ENCODE measurements at places on chromosomes 6 and 20.

GRCh38 chr6:77930952-77931351 lies 278.1 kb downstream of the MEI4 start:
- no peak overlapping the region for H3K4me3 ChIP-seq
- no peak overlapping the region for H3K27ac ChIP-seq
- no peaks in the 10 kb centered on the region for H3K36me3 ChIP-seq
- no peaks in the 10 kb centered on the region for H3K27me3 ChIP-seq
- H3K4me1 ChIP-seq: no peaks in the 10 kb centered on the region

DNA sequence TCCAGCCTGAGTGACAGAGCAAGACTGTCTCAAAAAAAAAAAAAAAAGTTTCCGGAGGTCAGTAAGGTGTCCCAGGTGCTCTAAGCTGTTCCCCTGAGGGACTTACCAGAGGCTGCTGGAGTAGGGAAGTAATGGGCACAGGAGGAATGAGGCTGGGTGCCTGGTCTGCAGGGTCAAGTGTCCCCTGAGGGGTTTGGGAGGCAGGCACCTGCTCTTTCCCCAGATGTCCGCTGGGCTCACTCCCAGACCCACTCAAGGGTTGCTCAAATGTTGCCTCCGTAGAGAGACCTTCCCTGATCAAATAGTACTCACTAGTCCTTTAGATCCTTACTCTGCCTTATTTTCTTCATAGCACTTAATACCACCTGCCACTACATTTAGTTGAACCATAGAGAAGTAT lies 5.4 kb upstream of the MAPK13 start:
- no peak overlapping the region for H3K27ac ChIP-seq
- no peaks in the 10 kb centered on the region for H3K36me3 ChIP-seq
- H3K4me1 ChIP-seq: no peaks in the 10 kb centered on the region
- no peak overlapping the region for H3K4me3 ChIP-seq
- H3K27me3 ChIP-seq: no peaks in the 10 kb centered on the region
- DNase-seq: no peak

DNA sequence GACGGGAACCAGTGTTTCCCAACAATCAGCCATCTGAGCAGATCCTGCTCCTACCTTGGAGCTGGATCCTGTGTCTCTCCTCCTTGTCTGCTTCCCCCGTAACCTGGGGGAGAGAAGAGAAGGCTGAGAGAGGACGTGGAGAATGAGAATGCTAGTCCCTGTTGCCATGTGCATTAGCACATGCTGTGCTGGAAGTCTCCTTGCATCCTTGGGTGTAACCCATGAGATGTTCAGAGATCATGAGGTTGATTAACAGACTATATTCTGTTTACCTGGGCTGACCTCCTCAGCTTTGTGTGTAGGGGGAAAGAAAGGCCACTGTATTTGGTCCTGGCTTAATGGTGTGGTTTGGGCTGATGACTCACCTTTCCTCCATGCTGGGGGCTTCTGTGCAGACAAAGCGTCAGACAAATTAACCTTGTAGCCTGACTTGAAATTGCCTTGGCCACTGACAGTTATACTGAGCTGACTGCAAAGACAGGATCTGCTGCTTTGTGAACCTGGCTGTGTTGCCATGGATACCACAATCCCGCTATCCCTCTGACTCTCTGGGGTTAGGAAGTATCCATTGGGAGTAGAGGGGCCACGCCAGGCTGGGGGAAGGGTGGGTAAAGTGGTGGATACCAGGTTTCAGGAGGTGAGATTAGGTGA lies 243.7 kb upstream of the CHD6 start:
- H3K4me1 ChIP-seq: no peaks in the 10 kb centered on the region
- no peak overlapping the region for H3K27ac ChIP-seq
- no peaks in the 10 kb centered on the region for H3K36me3 ChIP-seq

DNA sequence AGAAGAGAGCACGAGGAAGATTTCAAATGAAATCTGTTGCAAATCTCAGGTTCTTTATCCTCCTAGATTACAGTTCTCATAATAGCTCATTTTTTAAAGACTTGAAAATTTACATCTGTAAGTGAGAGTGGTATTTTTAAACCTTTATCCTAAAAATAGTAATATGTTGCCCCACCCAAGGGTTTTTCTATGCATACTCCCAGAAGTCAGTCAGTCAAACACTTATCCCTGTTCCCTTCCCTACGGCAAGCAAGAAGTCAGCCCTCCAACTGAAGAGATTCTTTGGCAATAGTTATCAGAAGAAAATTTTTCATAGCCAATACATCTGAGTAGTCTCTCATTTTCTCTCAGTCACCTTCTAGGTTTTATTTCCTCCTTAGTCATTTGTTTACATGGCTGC lies 24.1 kb downstream of the ELOVL4 start:
- H3K36me3 ChIP-seq: peaks cover 5% of the 10 kb centered on the region
- no peaks in the 10 kb centered on the region for H3K4me1 ChIP-seq
- no peak for DNase-seq
- H3K4me3 ChIP-seq: no peak overlapping the region

DNA sequence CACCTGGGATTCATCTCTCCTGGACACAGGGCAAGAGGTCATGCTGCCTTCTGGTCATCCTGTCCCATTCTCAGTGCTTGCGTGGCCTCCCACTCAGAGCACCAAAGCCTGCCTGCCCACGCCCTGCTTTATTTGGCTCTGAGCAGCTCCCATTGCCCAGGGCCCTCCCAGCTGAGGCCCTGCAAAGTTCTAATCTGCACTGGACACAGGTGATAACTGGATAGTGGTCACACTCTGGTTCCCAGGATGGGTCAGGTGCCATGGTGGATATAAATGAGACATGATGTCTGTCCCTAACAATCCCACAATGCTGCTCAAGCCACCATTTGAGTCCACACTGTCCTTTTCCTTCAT lies 39.5 kb downstream of the CPXM1 start:
- no peaks in the 10 kb centered on the region for H3K4me1 ChIP-seq
- no peaks in the 10 kb centered on the region for H3K36me3 ChIP-seq
- no peak overlapping the region for H3K27ac ChIP-seq
- DNase-seq: no peak
- no peaks in the 10 kb centered on the region for H3K27me3 ChIP-seq
- H3K4me3 ChIP-seq: no peak overlapping the region

DNA sequence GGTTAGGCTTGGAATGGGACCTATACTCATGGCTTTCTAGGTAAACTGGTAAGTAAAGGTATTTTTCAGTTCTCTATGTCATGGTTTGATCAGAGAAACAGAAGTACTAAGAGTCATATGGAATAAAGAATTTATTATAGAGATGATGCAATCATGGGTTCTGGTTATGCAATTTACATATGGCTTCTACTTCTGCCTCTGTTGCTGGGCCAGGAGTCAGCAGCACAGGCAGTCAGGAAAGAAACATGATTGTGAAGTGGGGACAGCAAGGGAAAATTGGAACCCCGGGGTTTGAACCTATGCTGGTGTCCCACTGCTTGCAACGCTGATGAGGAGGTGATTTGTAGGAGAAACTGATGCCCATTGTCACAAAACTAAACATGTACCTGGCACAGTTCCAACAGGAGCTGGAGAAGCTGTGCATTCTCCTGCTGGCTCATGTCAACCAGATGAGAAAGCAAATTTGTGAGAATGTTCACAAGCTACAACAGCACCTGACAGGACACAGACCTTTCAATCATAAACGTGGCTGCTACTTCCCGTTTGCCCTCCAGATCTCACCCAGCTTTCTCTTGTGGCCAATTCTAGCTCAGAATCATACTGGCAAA lies 887.1 kb downstream of the TFAP2A start:
- H3K4me3 ChIP-seq: no peak overlapping the region
- H3K36me3 ChIP-seq: no peaks in the 10 kb centered on the region
- DNase-seq: no peak
- no peaks in the 10 kb centered on the region for H3K4me1 ChIP-seq

DNA sequence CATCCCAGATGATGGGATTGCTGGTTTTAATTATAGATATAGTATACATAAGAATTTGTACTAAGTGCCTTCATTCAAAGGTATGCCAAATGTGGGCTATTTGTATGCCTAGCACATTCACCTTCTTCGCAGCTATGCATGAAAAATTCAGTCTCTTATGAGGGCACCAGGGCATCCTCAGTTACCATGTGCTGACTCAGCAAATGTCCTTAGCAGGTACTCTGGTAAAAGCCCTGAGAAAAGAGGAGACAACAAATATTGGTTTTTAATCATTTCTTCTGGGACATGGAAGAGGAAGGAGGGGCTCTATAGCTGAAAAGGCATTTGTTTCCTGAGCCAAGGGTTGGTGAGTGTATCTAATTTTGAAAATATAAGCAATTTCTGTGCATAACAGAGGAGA lies 258.1 kb upstream of the BMP2 start:
- H3K27ac ChIP-seq: no peak overlapping the region
- no peaks in the 10 kb centered on the region for H3K4me1 ChIP-seq
- H3K36me3 ChIP-seq: no peaks in the 10 kb centered on the region
- H3K27me3 ChIP-seq: no peaks in the 10 kb centered on the region
